IMR-90 (cell line): ENCODE measurements at places on chromosomes 5 and 9. TPM values are rescaled to one million over a fixed set of nuclear protein-coding genes. Genes with fewer than 3 reads are reported as not detected.

The C1QTNF2 gene
- 0.72 and 0.83 TPM in 2 replicates for total RNA-seq

The PCDHGB7 gene
- total RNA-seq, result 5.8 and 6.3 TPM in 2 replicates

The GZMA gene
- total RNA-seq, result not detected in 2 replicates

The SPINK6 gene
- total RNA-seq, result not detected in 2 replicates

The RPS23 gene
- 3,186 and 3,189 TPM in 2 replicates for total RNA-seq

The LCN1 gene
- total RNA-seq, result not detected in 2 replicates

The PCDHB5 gene
- total RNA-seq, result 0.18 and 0.28 TPM in 2 replicates

The AIF1L gene
- total RNA-seq, result 0.18 and 0.28 TPM in 2 replicates

The TIMD4 gene
- total RNA-seq, result not detected in 2 replicates

The OTULINL gene
- total RNA-seq, result 0.18 and 0.28 TPM in 2 replicates

The SLC36A2 gene
- total RNA-seq, result not detected in 2 replicates

The TNC gene
- 170 and 192 TPM in 2 replicates for total RNA-seq

The COL27A1 gene
- 2.2 and 3.2 TPM in 2 replicates for total RNA-seq

The GSN gene
- total RNA-seq, result 461 and 547 TPM in 2 replicates

The GADD45G gene
- not detected in 2 replicates for total RNA-seq

The SLC26A2 gene
- 9.9 and 12.8 TPM in 2 replicates for total RNA-seq

The TEX48 gene
- not detected in 2 replicates for total RNA-seq

The PFN3 gene
- not detected in 2 replicates for total RNA-seq

The ELAVL2 gene
- total RNA-seq, result 0.28 and 0.36 TPM in 2 replicates

The TMEM215 gene
- total RNA-seq, result not detected in 2 replicates

The ELL2 gene
- total RNA-seq, result 92.5 and 137 TPM in 2 replicates

The LPAR1 gene
- total RNA-seq, result 260 and 315 TPM in 2 replicates

The GLRA1 gene
- not detected in 2 replicates for total RNA-seq

The IL7R gene
- 56.9 and 71.7 TPM in 2 replicates for total RNA-seq

The NRG2 gene
- total RNA-seq, result 0.18 TPM in 1 of 2 replicates, not detected in the other

The BARX1 gene
- not detected in 2 replicates for total RNA-seq

The OR1Q1 gene
- total RNA-seq, result not detected in 2 replicates

The CORO2A gene
- 1.9 and 2.2 TPM in 2 replicates for total RNA-seq

The ORM2 gene
- total RNA-seq, result not detected in 2 replicates

The ANKRD55 gene
- 0.28 TPM in 1 of 2 replicates, not detected in the other for total RNA-seq

The PCDHAC1 gene
- total RNA-seq, result under 0.01 TPM in 1 of 2 replicates, not detected in the other

The PCDHGB1 gene
- total RNA-seq, result 3.3 and 3.6 TPM in 2 replicates

The LIFR gene
- total RNA-seq, result 10.4 and 13.9 TPM in 2 replicates

The SLC34A3 gene
- not detected in 2 replicates for total RNA-seq

The IL3 gene
- not detected in 2 replicates for total RNA-seq

The NPM1 gene
- total RNA-seq, result 856 and 1,596 TPM in 2 replicates

The NRARP gene
- not detected in 2 replicates for total RNA-seq

The COL5A1 gene
- 19.2 and 21.1 TPM in 2 replicates for total RNA-seq

The FOXD4L3 gene
- total RNA-seq, result under 0.01 TPM in 1 of 2 replicates, not detected in the other

The IL31RA gene
- 0.56 and 0.90 TPM in 2 replicates for total RNA-seq

The GCNT4 gene
- total RNA-seq, result 1.8 and 2.5 TPM in 2 replicates

The GGTA1 gene
- not detected in 2 replicates for total RNA-seq
